ENCODE measurements at places on chromosomes 3 and 15.

GRCh38 chr15:73683777-73684580, at the start of gene CD276:
Gene CD276 (plus strand): TSS chr15:73684383. CDS start chr15:73699640, 15,257 bp downstream.
- DNase-seq: peak; percentile 9

GRCh38 chr3:8324747-8325146, 176.9 kb upstream of the LMCD1 start:
- no peak for DNase-seq

GRCh38 chr3:154214306-154214705, 93.1 kb downstream of the ARHGEF26 start:
- no peak for DNase-seq

DNA sequence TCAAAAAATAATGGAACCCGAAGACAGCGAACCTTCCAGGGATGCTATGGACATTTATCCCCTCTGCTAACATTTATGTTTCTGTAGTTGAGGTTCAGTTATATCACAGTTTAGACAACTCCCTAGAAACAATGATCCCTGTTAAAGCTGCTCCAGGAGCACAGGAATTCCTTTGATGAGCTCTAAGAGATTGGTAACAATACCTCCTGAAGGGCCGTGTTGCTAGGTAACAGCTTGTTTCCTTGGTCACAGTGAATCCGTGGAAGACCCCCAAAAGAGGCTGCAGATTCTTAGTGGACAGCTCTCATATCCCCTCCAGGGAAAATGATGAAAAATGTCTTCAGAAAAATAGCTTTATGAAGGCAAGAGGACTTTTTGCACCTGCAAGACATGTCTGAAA, 160.2 kb downstream of the SERPINI1 start:
- DNase-seq: no peak

DNA sequence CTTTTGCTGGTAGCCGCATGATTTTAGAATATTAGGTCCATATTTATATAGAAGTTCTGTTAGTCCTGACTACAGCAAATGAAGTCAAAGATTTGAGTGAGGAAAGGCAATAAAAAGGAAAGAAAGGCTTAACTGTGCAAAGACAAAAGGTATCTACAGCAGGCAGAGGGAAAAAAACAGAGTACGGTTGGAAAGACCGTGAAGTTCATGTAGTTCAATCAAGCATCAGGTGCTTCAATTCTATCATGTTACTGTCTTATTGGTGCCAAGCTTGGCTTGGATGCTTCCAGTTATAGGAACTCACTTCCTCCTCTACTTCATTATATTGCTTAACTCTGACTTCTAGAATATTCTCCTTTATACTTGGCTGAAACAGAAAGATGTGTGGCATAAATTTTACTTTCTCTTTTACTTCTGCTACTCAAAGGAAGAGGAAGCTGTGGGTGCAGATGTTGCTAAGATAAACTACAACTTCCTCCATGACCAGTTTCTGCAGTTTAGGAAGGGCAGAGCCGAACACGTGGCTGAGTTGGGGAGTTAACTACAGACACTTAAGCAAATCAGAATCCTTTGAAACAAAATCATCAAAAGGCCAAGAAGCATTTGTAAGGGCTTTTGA, 72.6 kb upstream of the ZBED2 start:
- no peak for DNase-seq

DNA sequence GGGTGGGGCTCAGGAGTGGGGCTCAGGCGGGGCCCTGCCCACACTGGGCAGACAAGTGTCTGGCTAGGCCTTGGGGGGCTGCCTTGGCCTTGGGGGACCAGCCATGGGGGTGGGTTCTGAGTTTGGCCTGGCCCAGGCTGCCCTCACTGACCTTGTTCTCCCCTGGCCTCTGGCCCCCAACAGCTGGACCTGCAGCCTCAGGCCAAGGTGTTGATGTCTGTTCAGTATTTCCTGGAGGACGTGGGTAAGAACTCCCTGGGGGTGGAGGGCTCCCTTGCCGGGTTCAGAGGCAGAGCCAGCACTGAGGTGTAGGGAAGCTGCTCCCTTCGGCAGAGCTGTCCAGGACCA, 20.0 kb downstream of the PRKCD start:
- no peak for DNase-seq

DNA sequence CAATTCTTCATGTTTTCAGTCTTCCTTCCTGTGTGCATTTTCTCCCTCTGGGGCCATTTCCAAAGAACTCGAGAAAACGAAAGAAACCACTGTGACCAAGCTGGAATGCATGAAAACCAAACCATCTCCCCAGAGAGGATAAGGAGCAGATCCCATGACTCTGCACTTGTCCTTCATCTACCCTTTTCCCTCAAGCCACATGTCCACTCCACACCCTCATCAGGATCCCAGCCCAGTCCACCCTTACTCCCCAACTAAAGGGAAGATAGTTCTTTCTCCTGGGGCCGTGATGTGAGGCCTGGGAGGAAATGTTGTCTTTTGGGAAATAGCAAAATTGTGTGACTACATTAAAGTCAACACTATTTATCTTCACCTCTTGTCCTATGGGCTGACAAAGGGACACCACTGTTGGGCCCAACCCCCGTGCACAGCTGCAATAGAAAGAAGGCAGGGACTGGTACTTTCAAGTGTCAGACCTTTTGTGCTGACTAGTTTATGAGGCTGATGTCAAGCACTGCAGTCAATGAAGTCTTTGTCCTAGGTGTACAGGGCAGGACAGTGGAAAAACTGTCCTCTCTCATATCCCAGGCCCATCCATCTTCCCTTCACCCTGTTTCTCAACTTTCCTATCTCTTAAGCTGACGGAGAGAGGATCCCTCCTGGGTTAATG, 487.1 kb upstream of the NR2F2 start:
- no peak for DNase-seq

DNA sequence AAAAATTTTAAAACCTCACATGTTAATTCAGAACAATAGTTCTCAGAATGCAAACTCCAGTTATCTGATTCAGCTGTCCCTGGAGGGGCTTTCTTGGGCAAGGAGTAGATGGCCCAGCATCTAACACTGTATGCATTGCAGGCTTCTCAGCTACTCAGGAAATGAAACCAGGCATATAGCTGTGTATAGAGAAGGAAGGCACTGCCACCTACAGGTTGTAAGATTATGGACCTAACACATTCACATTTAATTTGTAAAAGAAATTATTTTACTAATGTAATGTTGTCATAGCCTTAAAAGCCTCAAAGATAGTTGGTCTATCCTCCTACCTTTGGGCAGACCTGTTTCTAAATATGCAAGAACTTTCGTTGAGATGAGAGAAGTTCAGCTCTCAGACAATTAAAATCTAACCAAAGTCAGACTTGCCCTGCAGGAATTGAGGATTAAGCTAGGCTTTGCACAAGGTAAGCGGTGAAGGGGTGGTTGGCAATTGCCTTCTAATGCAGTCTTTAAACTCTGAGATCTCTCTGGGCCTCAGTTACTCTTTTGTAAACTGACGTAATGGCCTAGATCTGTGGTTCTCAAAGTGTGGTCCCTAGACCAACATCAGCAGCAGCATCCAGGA, 132.8 kb upstream of the SLC24A5 start:
- DNase-seq: peak; percentile 34

- no peak for DNase-seq
Observed at GRCh38 chr3:81744366-81744765, 17.1 kb downstream of the GBE1 start.

GRCh38 chr15:56963126-56963525, 44.7 kb downstream of the TCF12 start:
- DNase-seq: no peak

- no peak for DNase-seq
Observed at GRCh38 chr3:66299891-66300290, 79.1 kb downstream of the SLC25A26 start.

- no peak for DNase-seq
Observed at GRCh38 chr3:132821314-132821713, 99.1 kb upstream of the NPHP3 start.

DNA sequence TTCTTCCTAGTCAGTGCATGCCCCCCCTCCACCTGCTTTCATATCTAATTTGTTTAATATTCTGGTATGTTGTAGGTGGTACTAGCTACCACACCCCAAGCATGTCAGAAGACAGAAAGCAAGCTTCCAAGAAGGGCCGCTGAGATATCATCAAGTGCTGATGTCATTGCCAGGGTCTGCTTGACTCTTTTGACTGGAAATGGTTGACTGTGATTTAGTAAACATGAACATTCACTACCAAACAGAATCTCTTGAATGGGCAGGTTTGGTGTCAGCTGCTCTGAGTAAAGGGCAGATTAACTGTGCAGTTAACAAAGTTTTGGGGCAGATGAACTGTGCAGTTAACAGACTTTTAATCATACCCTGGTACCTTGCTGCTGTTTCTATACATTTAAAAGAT, 244.2 kb upstream of the SATB1 start:
- no peak for DNase-seq

DNA sequence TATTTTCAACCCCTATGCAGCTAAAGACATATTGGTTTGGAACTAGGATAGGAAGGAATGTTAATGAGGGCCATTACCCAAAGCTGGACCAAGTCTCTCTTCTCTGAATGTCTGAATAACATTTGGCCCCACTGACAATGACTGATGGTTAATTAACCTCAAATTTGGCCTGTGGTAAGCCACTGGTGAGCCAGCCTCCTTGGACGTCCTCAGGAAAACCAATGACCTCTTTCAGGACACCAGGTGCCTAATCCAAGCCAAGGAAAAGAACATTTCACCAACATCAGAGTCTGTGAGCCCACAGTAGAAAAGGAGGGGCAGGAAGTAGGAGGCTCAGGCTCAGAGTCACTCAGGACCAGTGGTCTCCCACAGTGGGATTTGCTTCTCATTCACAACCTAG, 56.4 kb upstream of the ETV5 start:
- DNase-seq: no peak

DNA sequence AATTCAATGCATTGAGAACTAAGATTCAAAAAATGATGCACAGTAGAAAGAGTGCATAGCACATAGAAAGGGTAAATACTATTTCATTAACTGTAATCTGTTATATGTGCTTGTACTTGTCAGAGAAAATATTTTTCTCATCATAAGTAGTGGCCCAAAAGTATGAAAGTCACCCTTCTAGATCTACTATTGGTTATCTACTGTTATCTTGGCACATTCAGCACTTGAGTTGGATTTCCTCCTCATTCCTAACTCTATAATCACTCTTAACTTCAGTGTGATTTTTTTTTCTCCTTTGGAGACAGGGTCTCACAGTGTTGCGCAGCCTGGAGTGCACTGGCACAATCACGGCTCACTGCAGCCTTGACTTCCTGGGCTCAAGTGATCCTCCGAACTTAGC, 194.4 kb downstream of the PCCB start:
- no peak for DNase-seq

DNA sequence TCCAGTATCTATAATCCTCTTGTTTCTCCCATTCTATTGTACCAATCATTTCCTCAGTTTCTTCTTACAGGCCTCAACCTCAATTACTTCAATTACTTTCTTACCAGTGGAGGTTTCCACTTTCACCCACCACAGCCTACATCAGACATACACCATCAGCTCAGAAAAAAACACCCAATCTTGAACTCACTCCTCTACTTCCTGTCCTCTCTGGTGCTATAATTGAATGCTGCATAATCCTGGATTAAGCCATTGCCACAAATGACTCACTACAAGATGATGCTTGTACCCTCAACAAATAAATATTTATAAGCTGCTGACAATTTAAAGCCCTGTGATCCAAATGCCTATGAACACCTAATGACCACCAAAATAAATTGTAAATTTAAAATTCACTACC, 18.5 kb downstream of the RYK start:
- DNase-seq: no peak

DNA sequence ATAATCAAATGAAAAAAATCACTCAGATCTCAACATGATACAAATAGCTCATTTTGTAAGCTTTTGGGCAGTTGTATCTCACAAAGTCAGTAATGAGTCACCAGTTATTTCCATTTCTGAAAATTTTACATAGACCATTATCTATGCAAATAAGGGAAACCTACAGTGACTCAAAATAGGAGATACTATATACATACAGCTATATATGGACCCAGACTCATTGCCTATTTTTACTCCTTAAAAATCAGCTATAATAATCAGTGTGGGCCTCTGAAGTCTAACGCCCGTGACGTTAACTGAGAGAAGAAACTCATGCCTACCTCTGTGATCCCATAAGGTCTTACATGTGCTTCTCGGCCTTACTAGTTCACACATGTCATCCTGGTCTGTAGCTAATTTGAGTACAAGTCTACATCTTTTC, 31.6 kb downstream of the LRIG1 start:
- DNase-seq: no peak

Data from NCI-H1092 (cell line).